Motor neuron (in vitro differentiated cells): ENCODE measurements at places on chromosomes 13 and 19. TPM values are rescaled to one million over a fixed set of nuclear protein-coding genes. Genes with fewer than 3 reads are reported as not detected.

The MAG gene
- total RNA-seq: 0.73 TPM in 1 of 2 replicates, not detected in the other

GRCh38 chr19:11410682-11411081, 8.4 kb downstream of the RGL3 start:
- no peak for ATAC-seq

DNA sequence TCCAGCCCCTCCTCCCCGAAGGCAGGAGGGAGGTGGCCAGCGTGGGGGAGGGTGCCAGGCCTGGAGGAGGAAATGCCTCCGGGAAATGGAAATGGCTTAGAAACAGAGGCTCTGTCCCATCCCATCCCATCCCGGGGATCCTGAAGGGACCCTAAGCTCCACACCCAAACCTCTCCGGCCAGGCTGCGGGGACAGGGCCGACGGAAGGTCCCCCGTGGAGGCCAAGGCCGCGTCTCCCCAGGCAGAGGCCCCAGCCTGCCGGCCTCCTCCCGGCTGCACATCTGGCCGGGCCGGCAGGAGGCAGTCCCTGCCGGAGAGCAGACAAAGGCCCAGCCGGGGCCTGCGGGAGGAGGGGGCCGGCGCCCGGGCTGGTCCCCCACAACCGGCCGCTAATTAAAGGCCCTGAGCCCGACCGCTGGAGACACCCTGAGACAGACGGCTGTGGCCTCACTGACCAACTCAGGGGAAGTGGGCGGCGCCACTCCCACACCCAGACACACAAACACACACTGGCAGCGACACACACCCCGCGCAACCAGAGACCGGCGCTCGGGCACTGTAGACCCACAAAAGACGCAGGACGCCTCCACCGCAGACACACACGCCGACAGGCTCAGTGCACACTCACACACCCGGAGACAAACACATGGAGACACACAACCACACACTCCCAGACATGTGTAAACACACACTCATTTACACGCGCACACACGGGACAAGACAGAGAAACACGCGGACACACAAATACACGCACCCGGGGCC, 1.1 kb downstream of the ADAMTS10 start:
- peak; percentile 47 for ATAC-seq

GRCh38 chr13:26011996-26012821, 39.6 kb downstream of the SHISA2 start:
- no peak for ATAC-seq

The FCAR gene
- total RNA-seq: not detected in 2 replicates
